ENCODE measurements at places on chromosomes 16 and 17. TPM values are rescaled to one million over a fixed set of nuclear protein-coding genes. Genes with fewer than 3 reads are reported as not detected.
A peak's percentile ranks its signal among the peaks of the same experiment; 100 is the strongest.

GRCh38 chr17:54085020-54085419, 262.3 kb downstream of the KIF2B start:
- no peak for DNase-seq

GRCh38 chr16:5482256-5482655, 384.7 kb upstream of the EEF2KMT start:
- no peak for DNase-seq

GRCh38 chr17:8916466-8916865, 49.0 kb upstream of the PIK3R6 start:
- DNase-seq: no peak

DNA sequence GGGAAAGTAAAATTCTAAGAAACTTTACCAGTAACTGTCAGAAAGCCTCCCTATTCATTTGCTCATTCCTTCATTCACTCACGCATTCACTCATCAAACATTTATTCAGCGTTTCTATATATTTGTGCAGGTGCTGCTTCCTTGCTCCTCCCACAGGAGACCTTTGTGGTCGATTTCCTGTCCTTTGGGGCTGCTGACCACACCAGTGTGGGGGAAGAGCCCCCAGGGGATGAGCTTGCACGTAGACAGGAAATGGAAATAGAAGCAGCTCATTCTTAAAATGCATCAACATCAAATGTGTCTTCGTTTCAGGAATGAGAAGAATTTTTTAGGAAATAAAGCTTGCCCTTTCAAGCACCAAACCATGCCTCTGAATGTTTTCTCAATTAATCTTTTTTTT, 9.6 kb downstream of the PIK3R6 start:
- DNase-seq: peak; percentile 81

Gene CANT1
- 44.0 TPM for total RNA-seq

Gene BAHCC1
- not detected for total RNA-seq
